C1 segment of cervical spinal cord (tissue), 14 donors: ENCODE measurements at places on chromosomes 11 and 22.

- DNase-seq: no peak
Observed at GRCh38 chr11:74205181-74205580, 34.1 kb downstream of the PPME1 start.

DNA sequence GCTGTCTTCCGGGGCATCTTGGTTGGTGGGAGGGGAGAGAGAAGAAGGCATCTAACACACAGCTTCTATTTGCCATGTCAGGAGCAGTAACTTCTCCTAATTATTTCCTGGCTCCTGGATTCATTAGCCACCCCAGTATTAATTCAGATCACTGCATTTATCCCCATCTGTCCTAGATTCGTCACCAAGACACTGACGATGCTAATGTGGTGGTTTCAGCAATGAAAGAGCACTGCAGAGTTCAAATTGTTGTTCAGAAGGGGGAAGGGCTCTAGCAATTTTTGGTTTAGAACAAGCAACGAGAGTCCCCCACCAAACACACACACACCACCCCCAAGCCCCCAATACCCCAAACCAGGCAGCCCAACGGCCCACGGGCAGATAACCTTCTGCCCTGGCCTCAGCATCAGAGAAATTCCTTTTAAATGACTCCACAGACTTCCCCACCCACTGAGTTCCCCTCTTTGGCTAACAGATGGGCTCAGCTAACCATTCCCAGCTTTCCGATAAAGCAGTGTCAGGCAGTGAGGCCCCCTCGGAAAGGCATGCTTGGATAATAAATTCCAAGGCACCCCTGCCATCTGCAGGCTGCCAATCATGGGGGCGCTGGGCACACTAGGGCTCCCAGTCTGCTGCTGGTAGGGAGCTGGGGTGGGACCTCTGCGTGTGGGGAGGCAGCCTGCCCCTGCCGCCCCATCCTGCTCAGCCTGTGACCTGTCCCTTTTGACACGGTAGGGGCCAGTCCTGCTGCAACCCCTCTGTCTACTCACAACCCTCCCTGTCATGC is 453.5 kb downstream of the MIAT start:
- DNase-seq: no peak

GRCh38 chr22:49197986-49198704 is 629.5 kb downstream of the BRD1 start:
- no peak for DNase-seq

- DNase-seq: no peak
Observed at GRCh38 chr11:93000511-93001476, 31.3 kb downstream of the MTNR1B start.

- DNase-seq: no peak
Observed at GRCh38 chr11:24773322-24773721, 276.5 kb downstream of the LUZP2 start.

- no peak for DNase-seq
Observed at GRCh38 chr11:15969281-15969680, 387.1 kb downstream of the SOX6 start.
